ENCODE measurements at places on chromosomes 1 and 21. TPM values are rescaled to one million over a fixed set of nuclear protein-coding genes. Genes with fewer than 3 reads are reported as not detected.

The FCGR2B gene
- 0.15 TPM for total RNA-seq

The HPDL gene
- 0.73 TPM for total RNA-seq

The CPLANE2 gene
- 9.5 TPM for total RNA-seq

The KIF21B gene
- under 0.01 TPM for total RNA-seq

The HNRNPCL1 gene
- not detected for total RNA-seq

The HSPA6 gene
- 6.5 TPM for total RNA-seq

The CASQ2 gene
- total RNA-seq, result not detected

The ADORA1 gene
- total RNA-seq, result 2.0 TPM

The PM20D1 gene
- under 0.01 TPM for total RNA-seq

The KRTAP19-1 gene
- not detected for total RNA-seq

The RPF1 gene
- 23.5 TPM for total RNA-seq

The CDC42BPA gene
- total RNA-seq, result 47.8 TPM

The LPAR3 gene
- 33.5 TPM for total RNA-seq

The CELA3B gene
- not detected for total RNA-seq

The FAM151A gene
- not detected for total RNA-seq

The SPRR3 gene
- total RNA-seq, result not detected

The MOV10 gene
- 66.3 TPM for total RNA-seq

The CRYBG2 gene
- under 0.01 TPM for total RNA-seq

The IGSF21 gene
- not detected for total RNA-seq

The TGFB2 gene
- 9.9 TPM for total RNA-seq

The IFI44L gene
- total RNA-seq, result 7.6 TPM

The SEMA6C gene
- 1.2 TPM for total RNA-seq

The SFPQ gene
- total RNA-seq, result 271 TPM

The RNU1-3 gene
- total RNA-seq, result under 0.01 TPM

The TDRKH gene
- total RNA-seq, result 3.8 TPM

The OSBPL9 gene
- total RNA-seq, result 66.7 TPM

The RIMS3 gene
- total RNA-seq, result 0.33 TPM

The C1orf116 gene
- total RNA-seq, result not detected

The CYP4X1 gene
- 0.17 TPM for total RNA-seq

The AKR7A3 gene
- total RNA-seq, result 1.2 TPM

The IVL gene
- total RNA-seq, result not detected

The ISG20L2 gene
- 4.7 TPM for total RNA-seq

The OR2M7 gene
- total RNA-seq, result not detected

The UTS2 gene
- not detected for total RNA-seq

The SLAMF8 gene
- not detected for total RNA-seq

The OR2L5 gene
- not detected for total RNA-seq

The LRRC41 gene
- 167 TPM for total RNA-seq

The TNFRSF18 gene
- 0.33 TPM for total RNA-seq

The TMEM201 gene
- 3.2 TPM for total RNA-seq

The TSACC gene
- total RNA-seq, result not detected

The LRRC71 gene
- total RNA-seq, result not detected

The RIPK4 gene
- total RNA-seq, result 0.15 TPM

The OR4F29 gene
- 0.29 TPM for total RNA-seq

The CELA2B gene
- total RNA-seq, result not detected

The EXTL1 gene
- total RNA-seq, result 0.83 TPM

The SPATA21 gene
- not detected for total RNA-seq

The SH3D21 gene
- 4.7 TPM for total RNA-seq

The OR2T33 gene
- not detected for total RNA-seq

The SPRR2E gene
- total RNA-seq, result not detected

The SYT11 gene
- total RNA-seq, result 50.8 TPM

The GFI1 gene
- total RNA-seq, result 0.15 TPM

The TAS1R3 gene
- 0.50 TPM for total RNA-seq
